ENCODE measurements at places on chromosomes 3 and 15.

GRCh38 chr15:71496336-71496955 lies 313.9 kb upstream of the NR2E3 start:
- no peak for DNase-seq

DNA sequence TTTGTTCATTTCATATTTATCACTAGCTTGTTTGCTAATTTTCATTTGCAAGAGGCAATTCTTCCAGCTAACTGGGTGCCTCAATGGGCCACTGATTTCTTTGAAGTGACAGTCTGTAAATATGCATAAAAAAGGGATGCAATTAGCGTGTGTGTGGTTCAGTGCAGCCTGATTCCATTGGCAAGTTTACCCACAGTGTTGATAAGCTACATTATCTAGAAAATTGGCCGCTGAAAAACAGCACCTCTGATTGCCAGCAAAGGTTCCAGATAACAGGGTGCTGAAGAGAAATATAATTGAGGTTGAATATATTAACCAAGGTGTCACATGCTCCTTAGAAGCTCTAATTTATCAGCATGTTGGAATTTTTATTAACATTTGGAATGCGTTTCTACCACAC lies 76.9 kb downstream of the SAMMSON start:
- no peak for DNase-seq

DNA sequence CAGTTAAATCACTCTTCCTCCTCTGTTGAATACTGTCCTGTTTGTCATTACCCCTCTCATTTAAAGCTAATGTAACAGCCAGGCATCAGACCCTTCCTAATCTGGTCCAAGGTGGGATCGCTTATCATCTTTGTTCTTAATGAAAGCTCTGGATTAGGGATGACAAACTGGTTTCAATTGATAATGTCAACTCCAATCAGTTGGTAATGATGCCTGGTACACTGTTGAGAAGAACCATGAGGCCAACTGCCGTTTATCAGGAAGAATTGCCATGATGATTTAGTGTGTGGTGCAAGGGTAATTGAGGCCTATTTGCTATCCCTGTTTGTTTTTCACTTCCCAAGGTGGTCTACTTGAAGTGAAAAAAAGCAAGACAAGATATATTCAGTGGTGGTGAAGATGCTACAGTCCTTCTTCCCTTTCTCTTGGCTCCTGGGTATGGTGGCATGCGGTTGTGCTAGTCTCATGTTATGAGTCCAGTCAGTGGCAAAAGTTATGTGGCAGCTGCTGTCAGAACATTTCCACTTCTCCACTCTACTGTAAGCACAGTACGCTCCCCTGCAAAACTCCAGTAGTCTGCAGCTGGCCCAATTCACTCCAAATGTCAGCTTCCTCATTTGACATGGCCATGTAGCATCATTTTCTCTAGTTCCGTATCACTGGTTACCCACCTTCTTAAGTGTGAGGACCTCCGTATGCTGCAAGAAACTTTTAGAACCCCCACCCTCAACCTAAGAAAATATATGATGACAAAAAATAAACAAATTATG lies 72.5 kb downstream of the MORC1 start:
- no peak for DNase-seq

DNA sequence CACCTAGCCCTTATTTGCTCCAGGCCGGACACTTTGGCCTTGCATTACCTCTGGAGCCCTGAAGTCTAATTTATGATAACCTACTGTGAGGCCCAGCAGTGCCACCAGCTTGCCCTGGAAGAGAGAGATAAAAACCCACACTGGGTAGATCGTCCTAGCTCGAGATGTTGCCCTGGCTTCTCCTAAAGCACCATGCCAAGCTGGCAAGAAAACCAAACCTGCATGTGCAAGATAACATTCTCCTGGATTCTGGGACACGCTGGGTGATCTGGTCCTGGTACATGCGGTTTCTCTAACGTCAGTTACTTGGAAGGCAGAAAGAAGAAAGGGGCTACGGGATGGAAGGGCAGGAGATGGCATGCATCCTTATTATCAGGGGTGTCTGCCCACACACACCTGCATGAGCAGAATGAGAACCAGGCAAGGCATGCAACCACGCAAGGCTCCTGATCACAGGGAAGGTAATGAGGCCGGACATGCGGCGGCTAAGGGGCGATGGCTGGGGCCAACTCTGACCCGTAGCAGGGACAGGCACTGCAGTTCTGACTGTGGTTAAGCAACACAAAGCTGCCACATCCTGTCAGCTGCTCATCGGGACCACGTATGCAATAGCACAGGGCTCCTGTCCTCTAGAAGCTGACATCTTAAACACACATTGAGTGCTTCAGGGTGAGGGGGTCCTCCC lies 73.0 kb downstream of the OXNAD1 start:
- peak; percentile 26 for DNase-seq

GRCh38 chr3:127371846-127372245 lies 84.0 kb upstream of the PRR20G start:
- DNase-seq = no peak

- no peak for DNase-seq
These were observed 193.5 kb downstream of the ULK4 start for GRCh38 chr3:41768363-41768762.

- DNase-seq = no peak
These were observed 21.7 kb downstream of the KIF7 start for GRCh38 chr15:89633585-89633984.

GRCh38 chr15:33068007-33068481 lies 126.5 kb downstream of the FMN1 start:
- DNase-seq = peak; percentile 16

DNA sequence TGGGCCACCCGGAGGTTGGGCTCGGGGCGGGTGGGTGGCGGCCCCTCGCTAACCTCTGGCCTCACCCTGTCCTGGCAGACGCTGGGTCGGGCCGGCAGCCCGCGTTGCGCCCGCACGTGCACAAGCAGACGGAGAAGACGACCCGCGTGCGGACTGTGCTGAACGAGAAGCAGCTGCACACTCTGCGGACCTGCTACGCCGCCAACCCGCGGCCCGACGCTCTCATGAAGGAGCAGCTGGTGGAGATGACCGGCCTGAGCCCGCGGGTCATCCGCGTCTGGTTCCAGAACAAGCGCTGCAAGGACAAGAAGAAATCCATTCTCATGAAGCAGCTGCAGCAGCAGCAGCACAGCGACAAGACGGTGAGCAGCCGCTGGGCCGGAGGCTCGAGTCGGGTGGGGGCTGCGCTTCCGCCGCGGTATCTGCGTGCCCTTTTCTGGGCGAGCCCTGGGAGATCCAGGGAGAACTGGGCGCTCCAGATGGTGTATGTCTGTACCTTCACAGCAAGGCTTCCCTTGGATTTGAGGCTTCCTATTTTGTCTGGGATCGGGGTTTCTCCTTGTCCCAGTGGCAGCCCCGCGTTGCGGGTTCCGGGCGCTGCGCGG lies 3.7 kb downstream of the ISL2 start:
- no peak for DNase-seq

- DNase-seq = no peak
These were observed 10.7 kb downstream of the CHST14 start for GRCh38 chr15:40481341-40482074.

DNA sequence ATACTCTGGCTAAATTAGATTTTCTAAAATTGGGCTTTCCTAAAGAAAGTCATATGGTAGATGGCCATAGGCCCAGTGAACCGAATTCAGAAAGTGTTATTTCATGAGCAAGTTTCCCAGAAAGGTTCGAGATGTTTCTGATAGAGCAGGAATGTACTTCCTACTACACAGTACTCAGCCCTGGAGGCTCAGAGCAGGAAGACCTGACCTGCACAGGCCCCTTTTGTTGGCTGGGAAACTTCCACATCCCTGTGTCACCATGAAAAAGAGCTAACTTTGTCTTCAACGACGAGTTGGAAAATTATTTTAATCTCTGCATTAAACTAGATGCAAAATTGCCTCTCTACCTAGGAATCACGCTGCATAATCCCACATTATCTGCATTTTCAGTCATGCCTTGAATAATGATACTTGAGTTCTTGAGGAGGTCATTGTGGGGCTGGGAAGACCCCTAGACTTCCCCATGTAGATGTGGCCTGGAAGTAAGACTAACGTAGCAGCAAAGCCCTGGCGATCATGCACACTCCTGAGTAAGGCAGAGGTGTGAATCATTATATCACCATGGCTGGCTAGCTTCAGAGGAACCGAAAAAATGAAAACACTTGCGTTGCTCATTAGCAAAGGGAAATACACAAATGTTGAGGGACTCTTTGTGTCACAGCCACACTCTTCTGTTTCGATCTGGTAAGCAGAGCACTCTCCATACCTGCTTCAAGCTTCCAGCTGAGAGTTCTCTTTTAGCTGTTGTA lies 47.1 kb downstream of the CMTM7 start:
- no peak for DNase-seq

- no peak for DNase-seq
These were observed 3.9 kb upstream of the MECOM start for GRCh38 chr3:169667166-169668071.

GRCh38 chr15:67882487-67883233 lies 42.8 kb upstream of the RNU6-1 start:
- no peak for DNase-seq

- DNase-seq = peak; percentile 11
These were observed 660 bp downstream of the NECTIN3 start for GRCh38 chr3:111072031-111072921.

DNA sequence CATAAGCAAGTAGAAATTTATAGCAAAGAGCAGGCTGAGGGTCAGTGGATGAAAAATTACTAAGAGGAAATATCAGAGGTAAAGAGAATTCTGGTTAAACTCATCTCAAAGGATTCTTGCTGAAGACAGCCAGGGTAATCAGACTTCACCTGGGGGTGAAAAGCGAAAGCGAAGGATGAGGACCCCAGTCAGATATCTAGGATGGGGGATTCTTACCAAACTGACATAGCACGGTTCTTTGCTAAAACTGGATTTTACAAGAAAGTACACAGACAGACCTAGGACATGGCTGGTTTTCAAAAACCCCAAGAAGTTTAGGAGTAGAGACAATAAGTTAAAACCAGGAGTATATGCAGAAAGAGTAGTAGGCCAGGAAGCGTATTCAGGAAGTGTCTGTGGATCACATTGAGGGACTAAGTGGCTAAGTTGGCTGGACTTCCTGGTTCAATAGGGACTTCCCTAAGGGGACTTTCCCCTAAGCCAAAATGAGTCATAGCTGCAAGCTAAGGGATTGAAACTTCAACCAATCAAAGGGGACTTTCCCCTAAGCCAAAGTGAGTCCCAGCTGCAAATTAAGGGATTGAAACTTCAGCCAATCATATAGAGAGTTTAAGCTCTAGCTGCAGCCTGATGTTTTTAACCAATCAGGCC lies 2.4 kb upstream of the CFAP91 start:
- peak; percentile 19 for DNase-seq

DNA sequence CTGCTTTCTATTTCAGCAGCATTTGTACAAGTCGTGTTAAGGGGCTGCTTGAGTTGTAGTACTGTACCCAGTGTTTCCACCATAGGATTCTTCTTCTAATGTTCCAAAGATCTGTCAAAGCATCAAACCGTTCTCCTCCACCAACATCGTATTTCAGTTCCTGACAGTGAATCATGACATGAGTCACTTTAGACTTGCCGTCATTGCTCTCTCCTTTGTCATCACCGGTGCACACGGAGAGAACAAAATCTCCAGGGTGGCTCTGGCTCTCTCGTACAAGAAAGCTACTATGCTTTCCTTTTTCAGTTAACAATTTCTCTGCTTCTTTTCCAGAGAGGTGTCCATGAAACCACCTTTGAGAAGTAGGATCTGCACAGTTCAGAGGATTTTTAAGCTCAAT lies 270.9 kb upstream of the CCDC54 start:
- no peak for DNase-seq

DNA sequence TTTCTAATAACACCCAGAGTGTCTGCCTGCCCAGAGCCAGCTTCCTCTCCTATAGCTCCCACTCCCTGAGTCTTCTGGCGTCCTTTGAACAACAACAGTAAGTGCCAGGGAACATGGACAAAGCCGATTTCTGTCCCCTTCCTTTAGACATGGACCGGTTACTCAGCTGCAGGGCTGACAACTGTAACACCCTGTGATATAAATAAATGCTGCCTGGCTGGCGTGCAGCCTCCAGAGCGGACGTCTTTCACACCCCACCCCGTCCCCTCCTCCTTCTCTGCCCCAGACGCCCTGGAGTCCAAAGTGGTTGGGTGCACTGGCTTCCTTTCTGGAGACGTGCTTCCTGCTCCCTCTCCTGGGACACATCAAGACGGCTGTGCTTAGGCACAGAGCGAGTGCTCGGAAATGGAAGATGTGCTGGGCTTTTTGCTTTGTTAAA lies 281.9 kb upstream of the LRRFIP2 start:
- no peak for DNase-seq

DNA sequence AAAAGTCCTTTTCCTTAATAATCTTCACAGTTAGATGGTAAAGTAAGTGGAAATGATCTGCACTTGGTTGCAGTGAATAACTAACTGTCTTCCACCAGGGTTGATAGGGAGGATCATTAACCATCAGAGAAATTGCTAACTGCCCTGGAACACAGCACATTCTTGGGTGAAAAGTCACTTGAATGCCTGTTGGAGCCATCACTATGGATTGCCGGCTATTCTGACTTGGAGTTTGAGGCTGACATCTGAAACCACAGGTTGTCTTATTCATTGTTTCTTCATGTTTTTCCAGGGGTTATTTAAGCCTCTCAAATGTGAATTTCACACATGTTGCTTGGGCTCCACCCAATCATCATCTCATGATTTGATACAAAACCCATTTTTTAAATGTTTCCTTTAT lies 901.4 kb downstream of the MCTP2 start:
- no peak for DNase-seq

GRCh38 chr3:141876381-141876890 lies at the start of gene ATP1B3:
Gene ATP1B3, plus strand, starts transcription at chr3:141876643. Its CDS starts 159 bp downstream, at chr3:141876802.
- DNase-seq = peak; percentile 80

- no peak for DNase-seq
These were observed 1.0 kb downstream of the PIGZ start for GRCh38 chr3:196967412-196968232.

GRCh38 chr15:63052077-63052841 lies 9.7 kb downstream of the TPM1 start:
- DNase-seq = no peak

GRCh38 chr15:74669627-74670026 lies 26.2 kb downstream of the EDC3 start:
- DNase-seq = no peak

- no peak for DNase-seq
These were observed 347.0 kb upstream of the LMCD1 start for GRCh38 chr3:8154617-8155016.

GRCh38 chr3:112117841-112118571 lies 15.0 kb downstream of the GCSAM start:
- DNase-seq = no peak
